Pancreas (tissue), 10 donors: ENCODE measurements at places on chromosomes 6 and 20. TPM values are rescaled to one million over a fixed set of nuclear protein-coding genes. Genes with fewer than 3 reads are reported as not detected.
A peak's percentile ranks its signal among the peaks of the same experiment; 100 is the strongest.

GRCh38 chr6:168601546-168601945, 160.6 kb downstream of the SMOC2 start:
- H3K36me3 ChIP-seq = no peaks in the 10 kb centered on the region
- no peak overlapping the region for H3K4me3 ChIP-seq
- no peak for DNase-seq
- H3K27me3 ChIP-seq = no peaks in the 10 kb centered on the region

DNA sequence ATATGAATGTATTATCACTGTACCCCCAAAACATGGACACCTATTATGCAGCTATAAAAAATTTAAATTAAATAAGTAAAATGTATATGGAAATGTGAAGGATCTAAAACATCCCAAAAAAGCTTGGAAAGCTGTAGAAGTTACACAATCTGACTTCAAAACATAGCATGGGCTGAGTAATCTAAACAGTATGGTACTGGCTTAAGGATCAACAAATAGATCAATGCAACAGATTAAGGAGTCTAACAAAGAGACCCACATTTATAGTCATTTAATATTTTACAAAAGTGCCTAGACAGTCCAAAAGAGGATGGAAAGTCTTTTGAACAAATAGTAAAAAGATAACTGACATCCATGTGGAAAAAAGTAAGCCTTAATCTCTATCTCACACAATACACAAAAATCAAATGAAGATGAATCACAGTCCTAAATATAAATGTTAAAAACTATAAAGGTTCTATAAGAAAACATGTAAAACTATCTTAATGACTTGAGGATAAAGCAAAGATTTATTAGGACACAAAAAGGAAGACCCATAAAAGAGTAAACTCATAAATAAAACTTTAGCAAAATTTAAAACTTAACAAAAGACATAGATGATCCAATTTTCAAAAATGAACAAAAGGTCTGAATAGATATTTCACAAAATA, 46.8 kb downstream of the RANBP9 start:
- peaks cover 23% of the 10 kb centered on the region for H3K4me1 ChIP-seq
- no peaks in the 10 kb centered on the region for H3K27me3 ChIP-seq
- H3K36me3 ChIP-seq = no peaks in the 10 kb centered on the region
- DNase-seq = no peak
- H3K27ac ChIP-seq = no peak overlapping the region
- H3K4me3 ChIP-seq = no peak overlapping the region

The IL17A gene
- not detected for total RNA-seq

DNA sequence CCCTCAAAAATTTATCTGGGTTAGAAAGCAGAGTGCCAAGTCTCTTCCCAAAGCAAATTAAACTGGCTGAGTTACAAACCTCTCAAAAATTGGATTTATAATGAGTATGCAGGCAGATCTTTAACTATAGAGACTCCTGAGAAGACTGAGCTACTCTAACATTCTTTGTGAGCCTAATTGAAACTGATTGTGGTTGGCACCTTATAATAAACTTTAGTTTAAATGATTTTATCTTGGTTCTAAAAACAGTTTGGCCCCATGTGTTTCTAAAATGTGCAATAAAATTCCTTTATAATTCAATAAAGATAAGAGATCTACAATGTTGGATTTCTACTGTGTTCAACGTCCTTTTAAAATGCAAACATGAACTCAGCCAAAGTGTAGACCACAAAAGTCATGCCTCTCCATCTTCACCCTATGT, 480.2 kb upstream of the RNF217 start:
- H3K4me1 ChIP-seq = no peaks in the 10 kb centered on the region
- no peaks in the 10 kb centered on the region for H3K36me3 ChIP-seq
- H3K4me3 ChIP-seq = no peak overlapping the region
- DNase-seq = no peak
- no peak overlapping the region for H3K27ac ChIP-seq
- no peaks in the 10 kb centered on the region for H3K27me3 ChIP-seq

- no peaks in the 10 kb centered on the region for H3K4me1 ChIP-seq
- no peaks in the 10 kb centered on the region for H3K27me3 ChIP-seq
- no peaks in the 10 kb centered on the region for H3K36me3 ChIP-seq
- no peak for DNase-seq
- no peak overlapping the region for H3K4me3 ChIP-seq
- no peak overlapping the region for H3K27ac ChIP-seq
Observed at GRCh38 chr6:133291671-133292070, 50.5 kb downstream of the EYA4 start.

The AIF1 gene
- 7.5 TPM for total RNA-seq

The CTAGE9 gene
- not detected for total RNA-seq

DNA sequence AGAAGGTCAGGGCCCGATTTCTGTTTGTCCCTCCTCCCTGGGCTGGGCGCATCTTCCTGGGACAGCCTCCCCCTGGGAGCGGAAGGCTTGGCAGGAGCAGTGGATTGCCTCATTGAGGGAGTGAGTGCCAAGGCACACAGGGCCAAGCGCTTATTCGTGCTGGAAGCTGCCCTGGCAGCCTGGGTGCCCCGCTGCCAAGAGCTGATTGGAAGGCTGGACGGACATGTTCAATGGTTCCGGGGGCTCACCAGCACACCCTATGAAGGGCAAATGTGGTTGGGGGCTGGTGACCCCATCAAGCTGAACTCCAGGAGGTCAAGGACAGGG, 10.3 kb upstream of the ZNF831 start:
- H3K36me3 ChIP-seq = no peaks in the 10 kb centered on the region
- no peak overlapping the region for H3K4me3 ChIP-seq
- no peaks in the 10 kb centered on the region for H3K4me1 ChIP-seq
- DNase-seq = peak; percentile 41

The NOX3 gene
- not detected for total RNA-seq

The CSNK2A1 gene
- 52.8 TPM for total RNA-seq

DNA sequence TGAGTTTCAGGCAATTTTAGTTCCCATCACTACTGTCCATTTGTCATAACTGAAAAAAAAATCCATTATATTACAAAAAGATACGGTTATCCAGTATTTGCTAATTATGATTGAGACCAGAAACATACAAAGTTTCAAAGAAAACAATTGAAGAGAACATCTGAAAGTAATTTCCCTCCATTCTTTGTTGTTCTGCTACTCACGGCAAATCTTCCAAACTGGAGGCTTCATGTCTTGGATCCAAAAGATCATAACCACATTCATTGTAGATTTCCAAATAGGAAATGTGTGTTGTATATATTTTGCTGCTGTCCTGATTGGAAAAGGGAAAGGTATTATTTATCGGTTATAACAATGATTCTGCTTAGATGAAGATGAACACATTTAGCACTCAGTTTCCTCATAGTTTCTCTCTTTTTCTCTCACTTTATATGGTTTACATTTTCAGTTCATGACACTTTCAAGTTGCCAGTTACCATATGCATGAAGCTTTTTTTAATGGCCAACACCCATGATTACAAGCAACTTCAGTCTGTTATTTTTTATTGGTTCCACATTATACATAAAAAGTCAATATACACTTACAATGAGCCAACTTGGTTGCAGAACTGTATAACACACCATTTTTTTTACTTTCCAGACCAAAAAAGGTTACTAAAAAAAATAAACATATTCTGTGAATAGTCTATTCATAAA, 90.4 kb downstream of the KIF6 start:
- DNase-seq = no peak
- H3K4me3 ChIP-seq = no peak overlapping the region
- H3K27me3 ChIP-seq = no peaks in the 10 kb centered on the region

- H3K36me3 ChIP-seq = no peaks in the 10 kb centered on the region
- H3K4me3 ChIP-seq = no peak overlapping the region
- H3K4me1 ChIP-seq = no peaks in the 10 kb centered on the region
- no peak overlapping the region for H3K27ac ChIP-seq
- DNase-seq = no peak
Observed at GRCh38 chr6:28633445-28634215, 107.9 kb downstream of the GPX5 start.

DNA sequence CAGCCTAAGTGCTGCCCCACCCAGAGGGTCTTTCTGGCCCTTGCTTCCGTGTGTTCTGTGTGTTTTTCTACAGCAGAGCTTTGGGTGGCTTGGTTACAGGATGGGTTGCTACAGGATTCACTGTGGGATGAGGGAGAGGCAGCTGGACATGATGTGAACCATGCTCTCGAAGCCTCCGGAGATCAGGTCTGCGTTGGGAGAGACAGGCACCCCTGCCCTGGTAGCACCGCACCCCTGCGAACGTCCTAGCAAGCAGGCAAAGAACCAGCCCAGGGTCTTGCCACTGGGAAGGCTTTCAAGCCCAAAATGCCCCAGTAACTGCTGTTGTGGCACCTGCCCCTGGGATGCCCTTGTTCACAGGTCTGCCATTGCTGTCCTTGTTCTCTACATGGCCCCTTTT, 66.4 kb downstream of the IGF2R start:
- no peaks in the 10 kb centered on the region for H3K27me3 ChIP-seq
- peaks cover 3% of the 10 kb centered on the region for H3K4me1 ChIP-seq
- H3K27ac ChIP-seq = no peak overlapping the region
- no peaks in the 10 kb centered on the region for H3K36me3 ChIP-seq
- no peak overlapping the region for H3K4me3 ChIP-seq

The FABP7 gene
- not detected for total RNA-seq

DNA sequence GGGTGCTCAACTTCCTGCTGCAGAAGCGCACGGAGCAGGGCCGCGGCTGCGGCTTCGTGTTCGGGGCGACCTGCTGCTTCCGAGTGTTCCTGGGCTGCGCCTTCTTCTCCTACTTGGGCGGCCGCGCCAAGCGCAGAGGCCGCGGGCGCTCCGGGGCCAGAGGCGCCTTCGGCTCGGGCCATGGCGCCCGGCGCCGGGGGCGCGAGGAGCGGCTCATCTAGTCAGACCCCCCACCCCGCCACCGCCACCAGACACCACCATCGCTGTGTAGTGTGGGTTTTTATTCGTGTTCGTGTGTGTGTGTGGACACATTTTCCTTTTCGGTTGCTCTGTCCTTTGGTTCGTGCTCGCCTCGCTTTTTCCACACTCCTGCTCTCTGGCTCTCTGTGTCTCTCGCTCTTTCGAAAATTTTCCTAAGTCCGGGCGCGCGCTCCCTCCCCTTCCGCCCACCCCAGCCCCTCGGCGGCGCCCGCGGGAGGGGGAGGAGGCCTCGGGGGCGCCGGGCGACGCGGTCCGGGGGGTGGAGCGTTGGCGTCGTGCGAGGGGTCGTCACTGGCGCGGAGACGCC, 38.1 kb downstream of the GNAS start:
- peaks cover 24% of the 10 kb centered on the region for H3K4me1 ChIP-seq
- peak overlapping the region; percentile 98 for H3K27ac ChIP-seq
- no peaks in the 10 kb centered on the region for H3K27me3 ChIP-seq
- H3K36me3 ChIP-seq = no peaks in the 10 kb centered on the region

The PGC gene
- 6.2 TPM for total RNA-seq

GRCh38 chr6:74000666-74001490, 304.9 kb downstream of the CD109 start:
- no peaks in the 10 kb centered on the region for H3K36me3 ChIP-seq
- H3K27me3 ChIP-seq = no peaks in the 10 kb centered on the region
- no peak overlapping the region for H3K4me3 ChIP-seq
- no peak for DNase-seq
- no peaks in the 10 kb centered on the region for H3K4me1 ChIP-seq

The NKX2-2 gene
- total RNA-seq = 3.5 TPM

DNA sequence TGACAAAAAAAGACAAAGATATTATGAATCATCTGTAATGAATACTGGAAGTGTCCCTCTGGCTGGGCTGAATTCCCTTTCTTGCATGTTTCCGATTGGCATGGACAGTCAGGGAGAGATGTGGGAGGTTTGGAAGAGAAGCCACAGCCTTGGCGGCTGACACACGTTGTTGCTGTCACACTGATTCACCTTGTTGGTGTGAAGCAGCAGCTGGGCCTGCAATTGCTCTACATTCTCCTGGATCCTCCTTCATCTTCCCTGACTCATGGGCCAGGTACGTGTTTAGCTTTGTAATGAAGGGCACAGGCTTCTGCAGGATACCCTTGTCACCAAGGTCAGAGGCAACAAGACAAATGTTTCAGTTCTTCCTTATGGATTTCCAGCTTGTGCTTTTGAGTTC, 13.4 kb upstream of the SMIM8 start:
- no peaks in the 10 kb centered on the region for H3K36me3 ChIP-seq
- H3K27ac ChIP-seq = no peak overlapping the region
- no peaks in the 10 kb centered on the region for H3K27me3 ChIP-seq

The SDCBP2 gene
- 12.0 TPM for total RNA-seq

The CSNK2B gene
- 48.1 TPM for total RNA-seq

GRCh38 chr6:53635322-53635721, 30.2 kb downstream of the KLHL31 start:
- no peaks in the 10 kb centered on the region for H3K4me1 ChIP-seq
- H3K4me3 ChIP-seq = no peak overlapping the region
- H3K27me3 ChIP-seq = no peaks in the 10 kb centered on the region
- no peak overlapping the region for H3K27ac ChIP-seq
- no peak for DNase-seq

- H3K4me3 ChIP-seq = no peak overlapping the region
- no peak for DNase-seq
- H3K36me3 ChIP-seq = no peaks in the 10 kb centered on the region
- H3K27ac ChIP-seq = no peak overlapping the region
- no peaks in the 10 kb centered on the region for H3K4me1 ChIP-seq
- no peaks in the 10 kb centered on the region for H3K27me3 ChIP-seq
Observed at GRCh38 chr6:168045141-168045691, 33.8 kb downstream of the FRMD1 start.

DNA sequence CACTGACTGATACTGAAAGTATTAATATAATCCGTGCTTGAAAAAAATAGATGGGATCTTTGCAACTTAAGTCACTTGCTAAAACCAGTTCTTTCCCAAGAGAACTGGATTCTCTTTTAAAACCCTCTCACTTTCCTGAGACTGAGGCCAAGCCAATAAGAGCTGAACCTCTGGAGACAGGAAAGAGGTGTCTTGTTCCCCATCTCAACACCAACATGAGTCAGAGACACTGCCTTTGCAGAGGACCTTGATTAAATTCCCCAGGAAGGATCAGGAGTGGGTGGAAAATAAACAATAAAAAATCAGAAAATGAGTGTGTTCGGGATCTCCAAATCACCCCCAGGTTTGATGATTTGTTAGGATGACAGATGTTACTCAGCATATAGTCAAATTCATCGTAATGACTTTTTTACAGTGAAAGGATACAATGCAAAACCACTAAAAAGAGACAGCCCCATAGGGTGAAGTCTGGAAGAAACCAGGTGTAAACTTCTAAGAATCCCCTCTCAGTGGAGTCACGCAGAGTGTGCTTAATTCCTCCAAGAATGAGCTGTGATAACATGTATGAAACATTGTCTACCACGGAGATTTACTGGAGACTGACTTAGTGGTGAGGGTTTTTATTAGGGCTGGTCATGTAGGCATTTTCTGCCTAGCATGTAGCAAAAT, 122.8 kb upstream of the BEND3 start:
- no peaks in the 10 kb centered on the region for H3K4me1 ChIP-seq
- no peaks in the 10 kb centered on the region for H3K36me3 ChIP-seq
- H3K27me3 ChIP-seq = no peaks in the 10 kb centered on the region
- no peak for DNase-seq

- H3K36me3 ChIP-seq = no peaks in the 10 kb centered on the region
- no peak overlapping the region for H3K27ac ChIP-seq
- H3K4me3 ChIP-seq = no peak overlapping the region
- DNase-seq = no peak
- no peaks in the 10 kb centered on the region for H3K27me3 ChIP-seq
Observed at GRCh38 chr6:43933148-43933885, 163.3 kb downstream of the VEGFA start.

The WFDC10B gene
- not detected for total RNA-seq

GRCh38 chr6:98433325-98434056, 400.9 kb upstream of the POU3F2 start:
- H3K36me3 ChIP-seq = no peaks in the 10 kb centered on the region
- no peak overlapping the region for H3K4me3 ChIP-seq
- DNase-seq = no peak
- no peak overlapping the region for H3K27ac ChIP-seq

The HSPA1L gene
- total RNA-seq = 1.2 TPM

GRCh38 chr6:1045239-1045638, 266.7 kb upstream of the FOXQ1 start:
- no peak overlapping the region for H3K27ac ChIP-seq
- H3K27me3 ChIP-seq = no peaks in the 10 kb centered on the region
- no peak for DNase-seq
- no peak overlapping the region for H3K4me3 ChIP-seq
- no peaks in the 10 kb centered on the region for H3K36me3 ChIP-seq
- peaks cover 17% of the 10 kb centered on the region for H3K4me1 ChIP-seq
